H54 (cell line): ENCODE measurements at places on chromosomes 3 and 15.
A peak's percentile ranks its signal among the peaks of the same experiment; 100 is the strongest.

- no peak for DNase-seq
These were observed 9.3 kb downstream of the SATB1 start for GRCh38 chr3:18415839-18416238.

DNA sequence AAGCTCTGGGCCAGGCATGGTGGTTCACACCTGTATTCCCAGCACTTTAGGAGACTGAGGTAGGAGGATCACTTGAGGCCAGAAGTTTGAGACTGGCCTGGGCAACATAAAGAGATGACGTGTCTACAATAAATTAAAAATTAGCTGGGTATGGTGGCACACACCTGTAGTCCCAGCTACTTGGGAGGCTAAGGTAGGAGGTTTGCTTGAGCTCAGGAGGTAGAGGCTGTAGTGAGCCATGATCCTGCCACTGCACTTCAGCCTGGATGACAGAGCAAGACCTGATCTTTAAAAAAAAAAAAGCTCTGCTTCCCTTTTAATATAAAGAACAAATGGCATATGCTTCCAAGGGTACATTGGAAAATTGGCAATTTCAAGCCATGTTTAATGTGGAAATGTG lies 46.7 kb downstream of the FNDC3B start:
- no peak for DNase-seq

GRCh38 chr3:83802801-83803200 lies 1156.0 kb upstream of the CADM2 start:
- no peak for DNase-seq

GRCh38 chr3:108525256-108525655 lies 14.9 kb upstream of the MYH15 start:
- DNase-seq, result no peak

GRCh38 chr3:125403789-125404188 lies 28.7 kb upstream of the ZNF148 start:
- DNase-seq, result peak; percentile 37
